ENCODE measurements at places on chromosomes 3 and 15. TPM values are rescaled to one million over a fixed set of nuclear protein-coding genes. Genes with fewer than 3 reads are reported as not detected.

DNA sequence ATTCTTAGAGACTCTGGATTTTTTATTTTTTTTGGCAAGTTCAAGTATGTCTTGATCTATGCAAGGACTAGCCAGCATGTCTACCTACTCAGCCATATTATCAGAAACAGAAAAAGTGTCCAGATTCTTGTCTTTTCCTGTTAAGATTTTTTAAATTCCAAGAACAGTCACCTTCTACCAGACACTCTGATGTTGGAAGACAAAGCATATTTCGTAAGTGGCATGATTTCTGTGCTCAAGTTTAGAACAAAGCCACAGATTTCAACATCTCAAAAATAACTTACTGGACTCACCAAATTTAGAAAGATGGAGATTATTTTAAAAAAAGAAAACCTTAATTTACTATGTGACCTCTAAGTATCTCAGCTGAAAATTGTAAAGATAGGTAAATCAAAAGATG, 61.9 kb downstream of the GOLGA6L7 start:
- DNase-seq, result no peak

- DNase-seq, result no peak
Observed at GRCh38 chr3:54563501-54564200, 364.2 kb downstream of the LRTM1 start.

DNA sequence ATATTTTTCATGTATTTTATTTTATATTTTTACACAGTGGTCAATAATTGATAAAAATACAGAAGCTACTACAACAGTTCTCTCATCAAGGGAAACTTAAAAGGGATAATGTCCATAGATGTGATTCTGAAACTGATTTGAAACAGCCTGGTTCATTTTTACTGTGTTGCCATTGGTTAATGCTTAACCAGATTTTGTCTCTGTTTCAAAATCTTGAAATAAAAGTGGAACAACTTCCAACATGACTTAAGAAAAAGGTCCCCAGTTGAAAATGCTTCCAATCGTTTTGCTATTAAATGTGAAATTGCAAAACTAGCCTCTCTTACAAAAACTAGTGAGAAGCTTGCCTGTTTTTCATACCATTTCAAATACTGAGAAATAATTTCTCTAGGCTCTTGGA, 240.7 kb downstream of the LPP start:
- DNase-seq, result no peak

DNA sequence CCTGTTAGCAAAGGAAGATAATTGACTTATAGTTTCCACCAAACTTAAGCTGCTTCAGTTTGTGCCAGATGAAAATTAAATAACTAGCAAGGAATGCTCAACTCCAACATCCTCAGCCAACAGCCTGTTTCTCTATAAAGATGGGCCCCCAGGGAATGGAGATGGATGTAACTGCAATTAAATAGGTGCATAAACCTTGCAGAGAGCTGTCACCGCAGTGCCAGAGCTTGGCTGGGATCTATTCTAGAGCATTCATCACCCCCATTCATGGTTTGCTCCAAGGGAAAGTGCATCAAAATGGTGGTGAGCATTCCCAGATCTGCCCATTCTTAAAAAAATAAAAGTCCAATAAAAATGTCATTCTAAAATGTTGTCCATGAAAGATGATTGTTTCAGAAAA, 19.7 kb upstream of the RORA start:
- DNase-seq, result no peak

GRCh38 chr15:85831415-85832113, 36.8 kb upstream of the KLHL25 start:
- DNase-seq, result no peak

GRCh38 chr3:171558188-171558696, 98.0 kb upstream of the TNIK start:
- no peak for DNase-seq

DNA sequence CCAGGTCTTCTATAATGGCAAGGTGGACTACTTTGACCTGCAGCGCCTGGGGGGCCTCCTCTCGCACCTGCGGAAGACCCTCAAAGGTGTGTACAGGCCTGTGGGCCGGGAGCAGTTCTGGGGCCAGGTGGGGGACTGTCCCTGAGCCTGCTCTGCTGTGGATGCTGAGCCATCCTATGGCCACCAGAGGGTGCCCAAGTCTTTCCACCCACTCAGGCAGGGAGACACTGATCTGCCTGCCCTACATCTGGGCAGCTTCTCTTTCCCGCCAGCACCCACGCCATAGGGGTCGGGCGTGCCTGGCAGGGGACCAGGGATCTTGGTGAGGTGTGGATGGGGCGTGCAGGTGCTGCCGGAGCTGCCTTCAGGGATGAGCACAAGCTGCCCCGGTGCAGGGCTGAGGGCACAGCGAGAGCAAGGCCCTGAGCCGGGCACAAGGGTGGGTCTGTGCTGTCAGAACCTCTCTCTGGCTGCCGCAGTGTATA, 14.1 kb downstream of the RNF123 start:
- DNase-seq, result peak; percentile 54

- DNase-seq, result no peak
Observed at GRCh38 chr3:137796993-137797392, 32.9 kb downstream of the SOX14 start.

The CYP19A1 gene
- total RNA-seq, result 0.07 TPM

The IL12A gene
- 7.8 TPM for total RNA-seq

The ZFYVE19 gene
- 23.2 TPM for total RNA-seq

The MITF gene
- 0.32 TPM for total RNA-seq

The STAC gene
- 0.09 TPM for total RNA-seq

The POTEB gene
- total RNA-seq, result not detected

The BCHE gene
- not detected for total RNA-seq
